ENCODE measurements at places on chromosomes 7 and 10.

GRCh38 chr7:115306586-115306985 lies 384.7 kb downstream of the MDFIC start:
- DNase-seq = no peak

DNA sequence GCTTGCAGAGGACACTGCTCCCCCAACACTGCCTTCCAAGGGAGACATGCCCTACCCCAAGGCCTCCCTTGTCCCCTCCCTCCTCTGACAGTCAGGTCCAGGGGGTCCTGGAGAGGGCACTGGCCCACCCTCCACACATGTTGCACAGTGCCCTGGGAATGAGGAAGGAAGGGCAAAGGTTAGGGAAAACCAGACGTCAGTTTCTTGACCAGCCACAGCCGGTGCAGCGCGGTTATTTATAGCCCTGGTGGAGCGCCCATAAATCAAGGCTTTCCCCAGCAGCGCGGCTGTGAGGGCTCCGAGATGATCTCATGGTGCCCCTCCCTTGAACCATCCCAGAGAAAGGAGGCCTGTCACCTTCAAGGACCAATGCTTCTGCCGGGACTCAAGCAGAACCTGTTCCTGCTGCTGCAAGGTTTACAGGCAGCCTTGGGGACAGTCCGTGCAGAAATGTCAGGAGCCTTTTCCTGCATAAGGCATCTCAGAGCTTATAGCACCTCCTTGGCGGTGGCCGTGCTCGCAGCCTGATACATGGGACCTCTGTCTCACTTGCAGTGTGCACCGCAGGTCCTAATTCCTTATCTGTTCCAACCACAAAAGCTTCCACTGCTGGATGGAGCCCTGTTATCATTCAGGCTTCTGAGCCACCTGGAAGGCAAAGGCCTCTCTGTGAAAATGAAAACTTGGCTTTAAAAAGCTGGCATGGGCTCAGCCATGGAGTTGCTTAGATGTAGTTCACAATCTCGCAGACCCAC lies 127.3 kb downstream of the LHPP start:
- DNase-seq = no peak

DNA sequence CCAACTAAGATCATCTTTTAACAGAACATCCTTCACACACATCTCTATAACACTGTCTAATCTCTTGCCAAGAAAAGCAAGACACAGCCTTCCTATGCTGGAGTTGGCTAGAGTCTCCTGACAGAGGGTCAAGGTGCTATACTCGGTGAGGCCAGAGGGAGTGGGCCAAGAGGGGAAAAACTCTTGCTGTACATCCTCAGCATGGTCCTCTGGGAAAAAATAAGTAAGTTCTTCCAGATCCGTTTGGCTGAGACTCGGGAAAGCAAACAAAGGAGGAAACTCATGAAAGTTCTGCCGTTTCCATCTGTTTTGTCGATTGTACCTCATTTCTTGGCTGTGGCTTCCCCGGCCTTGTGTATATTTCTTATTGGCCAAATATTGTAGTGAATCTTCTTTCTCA lies 33.9 kb downstream of the VWDE start:
- DNase-seq = no peak

DNA sequence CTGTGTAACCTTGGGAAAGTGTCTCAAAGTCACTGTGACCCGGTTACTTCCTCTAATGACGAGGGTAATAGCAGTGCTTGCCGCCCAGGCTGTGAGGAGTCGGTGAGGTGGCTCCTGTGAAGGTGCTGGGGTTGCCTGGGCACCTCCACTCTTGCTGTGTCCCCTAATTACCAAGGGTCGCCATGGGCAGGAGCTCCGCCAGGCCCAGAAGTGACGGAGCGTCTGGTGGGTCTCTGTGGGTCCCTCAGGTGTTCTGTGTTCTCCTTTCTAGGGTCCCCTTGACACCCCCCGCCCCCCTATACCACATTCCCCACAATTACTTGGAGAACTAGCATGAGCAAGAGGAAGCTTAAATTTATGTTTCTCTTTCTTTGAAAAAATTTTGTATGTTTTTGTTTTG lies 161.5 kb downstream of the WDR37 start:
- no peak for DNase-seq

DNA sequence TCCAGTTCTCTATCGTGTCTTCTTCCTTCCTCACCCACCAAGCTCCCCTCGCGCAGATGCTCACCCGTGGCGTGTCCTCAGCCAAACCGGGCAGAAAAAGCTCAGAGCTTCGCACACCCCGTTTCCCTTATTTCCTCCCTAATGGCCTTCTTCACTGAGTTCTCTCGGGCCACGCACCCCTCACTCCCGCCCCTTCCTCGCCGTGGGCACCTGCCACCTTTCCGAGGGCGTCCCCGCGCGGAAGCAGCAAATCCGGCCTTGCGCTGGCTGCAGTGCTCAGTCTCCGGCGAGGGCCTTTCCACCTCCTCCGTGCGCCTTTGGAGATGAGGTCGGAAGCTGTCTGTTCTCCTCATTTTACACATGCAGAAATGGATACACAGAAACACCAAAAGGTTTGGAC lies 12.4 kb upstream of the CALML3 start:
- no peak for DNase-seq

GRCh38 chr10:92506336-92506735 lies 67.6 kb downstream of the IDE start:
- DNase-seq = no peak

- DNase-seq = no peak
Measured at GRCh38 chr7:101884671-101885596, 67.5 kb downstream of the CUX1 start.

DNA sequence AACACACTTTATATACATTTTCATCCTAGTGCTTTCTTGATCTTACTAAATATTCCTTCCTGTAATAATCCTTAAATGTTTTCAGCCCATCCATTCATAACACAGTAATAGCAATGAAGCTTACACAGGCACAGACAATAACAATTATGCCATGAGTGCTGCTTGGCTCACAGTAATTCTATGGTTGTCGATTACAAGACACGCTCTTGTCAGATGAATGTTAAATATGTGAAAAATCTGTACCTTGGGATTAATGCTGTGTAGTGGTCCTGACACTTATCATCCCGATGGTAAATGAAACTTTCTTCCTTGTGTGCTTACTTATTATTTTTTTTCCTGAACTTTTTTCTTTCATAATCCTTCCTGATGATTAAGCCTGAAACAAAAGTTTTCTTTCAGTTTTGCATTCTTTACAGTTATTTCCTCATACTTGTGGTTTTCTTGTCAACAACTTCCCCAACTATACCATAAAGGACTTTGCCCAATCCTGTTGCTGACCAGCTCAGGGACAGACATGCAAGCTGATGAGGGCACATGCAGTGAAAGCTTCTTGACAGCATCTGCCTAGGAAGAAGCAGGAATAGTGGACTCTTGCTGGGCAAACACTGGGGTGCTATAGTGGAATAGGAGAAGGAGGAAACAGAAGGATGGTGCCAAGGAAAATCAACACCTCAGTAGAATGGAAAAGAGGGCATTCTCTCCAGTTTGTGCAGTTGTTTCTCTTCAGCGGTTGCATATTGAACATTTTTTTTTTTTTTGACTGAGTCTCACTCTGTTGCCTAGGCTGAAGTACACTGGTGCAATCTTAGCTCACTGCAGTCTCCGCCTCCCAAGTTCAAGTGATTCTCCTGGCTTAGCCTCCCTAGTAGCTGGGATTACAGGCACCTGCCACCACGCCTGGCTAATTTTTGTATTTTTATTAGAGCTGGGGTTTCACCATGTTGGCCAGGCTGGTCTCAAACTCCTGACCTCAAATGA lies 6.7 kb upstream of the MGAM2 start:
- DNase-seq = no peak

DNA sequence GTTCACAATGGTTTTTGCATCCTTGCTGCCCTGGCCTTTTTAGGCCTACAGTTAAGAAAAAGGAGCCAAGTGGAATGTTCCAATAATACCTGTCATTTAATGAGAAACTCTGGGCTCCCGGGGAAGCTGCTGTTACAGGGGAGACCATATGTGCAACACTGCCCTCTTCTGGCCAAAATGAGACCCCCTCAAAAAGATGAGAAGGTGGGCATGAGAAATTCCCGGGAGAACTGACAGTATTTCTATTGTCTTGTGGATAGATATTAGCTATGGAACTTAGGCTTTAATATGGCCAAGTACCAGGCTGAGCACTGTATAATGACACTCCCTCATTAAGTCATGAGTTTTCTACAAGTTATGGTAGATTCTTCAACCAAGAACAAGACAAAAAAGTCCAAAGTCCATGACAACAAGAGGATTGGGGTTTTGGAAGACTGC lies 99.4 kb downstream of the CCDC3 start:
- DNase-seq = no peak

- DNase-seq = no peak
Measured at GRCh38 chr7:92402920-92403759, 44.1 kb upstream of the GATAD1 start.

- DNase-seq = no peak
Measured at GRCh38 chr7:122602800-122603199, 96.1 kb downstream of the RNF133 start.

DNA sequence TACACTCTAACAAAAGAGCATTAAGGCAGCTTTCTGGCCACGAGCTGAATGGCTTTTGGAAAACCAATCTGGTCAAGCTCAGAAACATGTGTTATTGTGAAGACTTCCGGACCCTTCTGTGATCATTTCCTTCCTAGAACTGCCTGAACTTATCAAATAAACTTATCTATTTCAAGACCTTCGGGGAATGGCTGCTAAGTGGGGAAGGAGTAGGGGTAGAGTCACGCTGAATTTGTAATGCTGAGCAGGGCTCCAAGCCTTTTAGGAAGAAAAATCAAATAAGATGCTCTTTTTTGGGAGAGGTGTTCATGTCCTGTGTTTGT lies 56.6 kb downstream of the PAPSS2 start:
- DNase-seq = no peak

- no peak for DNase-seq
Measured at GRCh38 chr10:63366933-63367332, 98.8 kb downstream of the JMJD1C start.
